ENCODE measurements at places on chromosomes 11 and 22.
A peak's percentile ranks its signal among the peaks of the same experiment; 100 is the strongest.

DNA sequence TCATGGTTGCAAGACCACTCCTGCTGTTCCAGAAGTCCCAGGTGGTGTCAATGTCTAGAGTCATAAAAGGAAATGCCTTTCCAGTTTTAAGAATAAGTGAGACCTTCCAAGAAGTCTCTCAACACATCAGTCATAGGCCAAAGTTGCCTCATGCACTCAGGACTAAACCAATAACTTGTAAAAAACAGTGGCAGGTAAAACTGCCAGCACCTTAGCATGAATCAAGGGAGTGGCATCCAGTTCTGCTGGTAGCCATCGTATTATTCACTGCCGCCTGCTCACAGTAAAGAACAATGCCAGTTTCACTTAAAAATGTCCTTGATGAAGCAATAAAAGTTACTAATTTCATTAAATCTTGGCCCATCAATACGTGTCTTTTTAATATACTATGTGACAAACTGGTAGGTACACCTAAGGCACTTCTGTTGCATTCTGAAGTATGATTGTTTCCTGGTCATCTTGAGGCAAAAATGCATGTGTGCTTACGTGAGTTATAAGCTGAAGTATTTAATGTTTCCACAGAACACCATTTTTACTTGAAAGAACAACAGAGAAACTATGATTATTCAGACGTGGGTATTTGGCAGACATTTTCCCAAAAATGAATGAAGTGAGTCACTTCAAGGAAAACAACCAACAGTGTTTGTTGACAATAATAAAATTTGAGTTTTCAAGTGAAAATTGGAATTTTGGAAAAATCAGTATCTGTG is 125.2 kb upstream of the SNX19 start:
- no peak for DNase-seq

- peak; percentile 48 for DNase-seq
These were observed 93.0 kb downstream of the GUCY1A2 start for GRCh38 chr11:106925245-106925644.

- no peak for DNase-seq
These were observed 1.4 kb upstream of the OSBPL5 start for GRCh38 chr11:3166268-3167142.

- no peak for DNase-seq
These were observed 1174.4 kb downstream of the BRD1 start for GRCh38 chr22:48653306-48653705.

DNA sequence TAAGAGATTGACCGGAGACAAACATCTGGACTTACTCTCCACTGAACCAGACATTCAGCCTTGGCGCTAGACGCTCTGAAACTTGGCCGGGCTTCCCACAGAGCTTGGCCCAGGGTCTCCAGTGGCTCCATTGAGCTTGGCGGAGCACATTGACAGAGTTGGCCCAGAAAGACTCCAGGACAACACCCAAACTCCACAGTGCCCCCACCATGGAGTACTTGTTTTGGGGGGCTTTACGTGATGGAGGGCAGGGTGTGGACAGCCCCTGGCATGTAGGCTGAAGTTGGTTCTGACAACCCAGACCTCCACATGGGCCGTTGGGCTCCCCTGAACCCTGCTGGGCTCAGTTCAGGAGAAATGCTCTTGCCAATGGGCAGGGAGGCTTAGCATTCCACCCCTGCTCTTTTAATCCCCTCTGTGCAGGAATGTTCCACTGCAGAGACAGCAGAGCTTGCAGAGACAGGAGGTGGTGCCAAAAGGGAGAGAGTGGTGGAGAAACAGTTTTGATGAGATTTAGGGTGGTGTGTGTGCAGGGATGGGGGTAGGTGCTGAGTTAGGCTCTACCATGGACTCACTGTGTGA is 102.4 kb upstream of the TIMP3 start:
- DNase-seq, result no peak

- peak; percentile 91 for DNase-seq
These were observed 657.7 kb downstream of the OPCML start for GRCh38 chr11:132874638-132875037.

DNA sequence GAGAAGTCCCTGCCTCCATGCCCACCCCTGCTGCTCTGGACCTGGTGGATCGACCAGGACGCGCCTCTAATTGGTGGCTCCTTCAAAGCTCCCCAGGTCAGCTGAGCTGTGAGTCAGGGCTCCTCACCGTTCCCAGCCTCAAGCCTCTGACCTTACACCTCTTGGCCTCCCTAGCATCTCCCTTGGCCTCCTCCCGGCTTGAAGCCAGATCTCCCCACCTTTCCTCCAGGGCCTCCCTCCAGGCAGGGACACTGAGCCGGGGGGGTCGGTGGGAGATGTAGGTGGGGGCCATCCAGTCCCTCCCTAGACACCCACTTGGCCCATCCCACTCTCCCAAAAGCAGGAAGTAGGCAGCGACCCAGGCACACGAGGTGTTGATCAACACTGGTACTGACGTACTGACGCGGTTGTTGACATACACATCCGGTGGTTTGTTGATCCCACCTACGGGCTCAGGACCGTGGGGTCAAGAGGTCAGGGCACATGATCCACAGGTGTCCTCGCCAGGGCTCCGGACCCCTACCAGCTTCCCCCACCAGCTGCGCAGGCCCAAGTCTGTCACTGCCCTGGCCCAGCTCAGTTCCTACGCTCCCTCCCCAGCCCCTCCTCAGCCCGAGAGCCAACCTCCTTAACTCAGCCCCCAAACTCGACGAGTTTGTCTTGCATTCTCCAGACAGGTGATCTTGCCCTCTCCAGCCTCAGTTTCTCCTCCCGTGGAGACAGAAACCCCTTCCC is 802 bp downstream of the ATG2A start:
- DNase-seq, result peak; percentile 22

DNA sequence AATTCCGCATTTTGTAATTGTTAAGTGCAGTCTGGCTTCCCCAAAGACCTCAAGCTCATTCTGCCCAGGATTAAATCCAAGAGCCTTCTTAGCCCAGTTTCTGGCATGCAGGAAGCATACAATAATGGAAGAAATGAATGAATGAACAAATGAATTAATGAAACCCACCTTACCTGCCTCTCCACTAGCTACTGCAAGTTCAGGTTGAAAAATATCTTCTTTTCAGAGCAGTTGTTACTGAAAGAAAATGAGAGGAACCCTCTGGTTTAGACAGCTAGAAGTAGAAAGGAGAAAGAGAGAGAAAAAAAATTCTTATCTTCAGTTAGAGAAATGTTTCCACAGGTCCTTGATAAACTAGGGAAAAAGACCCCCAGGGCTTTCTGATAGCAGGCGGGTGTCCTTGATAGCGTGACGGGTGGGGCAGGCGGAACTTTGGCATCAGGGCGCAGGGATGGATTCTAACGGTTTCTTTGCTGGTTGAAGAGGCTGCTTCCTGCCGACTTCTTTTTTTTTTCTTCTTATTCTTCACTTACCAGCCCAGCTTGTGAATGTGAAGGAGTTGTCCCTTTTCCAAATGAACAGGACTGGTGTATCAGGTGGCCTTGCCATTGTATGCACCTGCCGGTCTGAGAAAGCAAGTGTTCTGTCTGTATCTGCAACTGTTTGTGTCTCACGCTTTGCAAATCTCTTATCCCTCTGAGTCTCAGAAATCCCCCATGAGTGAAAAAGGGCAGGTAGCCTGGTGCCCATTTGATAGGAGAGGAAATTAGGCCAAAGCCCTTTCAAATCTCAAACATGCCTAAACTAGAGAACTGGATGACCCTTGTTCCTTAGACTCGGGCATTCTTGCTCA is 10.0 kb downstream of the LMO2 start:
- DNase-seq, result no peak

DNA sequence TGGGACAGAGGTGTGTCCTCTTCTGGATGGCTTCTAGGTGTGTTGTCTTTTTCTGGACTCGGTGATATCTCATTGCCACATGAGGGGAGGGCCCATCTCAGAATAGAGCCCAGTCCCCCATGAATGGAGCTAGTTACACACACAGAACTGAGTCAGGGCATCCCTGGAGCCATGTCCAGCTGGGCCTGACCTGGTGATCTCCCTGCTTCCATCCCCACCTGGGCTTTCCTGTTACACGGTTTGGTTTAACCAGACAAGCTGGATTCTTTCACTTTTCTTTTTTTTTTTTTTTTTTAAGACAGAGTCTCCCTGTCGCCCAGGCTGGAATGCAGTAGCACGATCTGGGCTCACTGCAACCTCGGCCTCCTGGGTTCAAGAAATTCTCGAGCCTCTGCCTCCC is 6.1 kb upstream of the A4GALT start:
- no peak for DNase-seq

DNA sequence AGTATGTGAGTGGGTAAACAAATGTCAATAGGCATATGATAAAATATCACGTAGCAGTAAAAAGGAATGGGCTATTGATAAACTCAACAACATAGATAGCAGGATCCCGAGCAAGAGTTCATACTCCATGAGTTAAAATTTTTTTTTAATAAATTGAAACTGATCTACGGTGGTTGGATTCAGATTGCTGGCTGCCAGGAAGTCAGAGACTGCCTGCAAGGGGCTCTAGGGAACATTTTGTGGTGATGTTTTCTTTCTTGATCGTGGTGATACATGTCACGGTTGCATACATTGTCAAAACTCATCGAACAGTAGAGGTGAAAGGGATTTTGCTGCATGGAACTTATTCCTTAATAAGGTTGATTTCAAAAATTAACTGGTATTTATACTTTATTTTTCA is 62.6 kb upstream of the WNT7B start:
- no peak for DNase-seq

DNA sequence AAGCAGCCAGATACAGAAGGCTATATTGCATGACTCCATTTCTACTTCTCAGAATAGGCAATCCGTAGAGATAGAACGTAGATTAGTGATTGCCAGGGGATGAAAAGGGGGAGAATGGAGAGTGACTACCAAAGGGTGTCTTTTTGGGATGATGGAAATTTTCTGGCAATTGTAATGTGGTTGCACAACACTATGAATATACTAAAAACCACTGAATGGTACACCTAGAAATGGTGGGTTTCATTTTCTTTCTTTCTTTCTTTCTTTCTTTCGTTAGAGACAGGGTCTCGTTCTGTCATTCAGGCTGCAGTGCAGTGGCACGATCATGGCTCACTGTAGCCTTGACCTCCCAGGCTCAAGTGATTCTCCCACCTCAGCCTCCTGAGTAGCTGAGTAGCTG is 54.4 kb downstream of the BID start:
- DNase-seq, result no peak

GRCh38 chr11:61287338-61287977 is 7.7 kb downstream of the VWCE start:
- DNase-seq, result no peak

DNA sequence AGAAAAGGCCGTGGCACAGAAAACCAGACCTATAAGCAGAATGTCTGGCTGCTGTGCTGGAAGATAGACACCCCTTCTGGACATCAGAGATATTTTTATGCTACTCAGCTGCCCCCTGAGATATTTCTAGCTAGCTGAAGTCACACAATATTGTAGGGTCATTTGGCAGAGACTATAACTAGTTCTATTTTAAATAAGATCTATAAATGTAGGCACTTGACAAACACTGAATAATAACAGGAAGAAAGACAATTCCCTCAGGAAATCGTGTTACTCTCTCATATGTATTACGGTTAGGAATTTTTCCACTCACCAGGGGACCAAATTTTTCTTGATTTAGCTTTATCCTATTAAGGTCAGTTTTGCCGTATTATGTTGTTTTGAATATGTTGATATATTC is 845.4 kb downstream of the OPCML start:
- DNase-seq, result peak; percentile 86

DNA sequence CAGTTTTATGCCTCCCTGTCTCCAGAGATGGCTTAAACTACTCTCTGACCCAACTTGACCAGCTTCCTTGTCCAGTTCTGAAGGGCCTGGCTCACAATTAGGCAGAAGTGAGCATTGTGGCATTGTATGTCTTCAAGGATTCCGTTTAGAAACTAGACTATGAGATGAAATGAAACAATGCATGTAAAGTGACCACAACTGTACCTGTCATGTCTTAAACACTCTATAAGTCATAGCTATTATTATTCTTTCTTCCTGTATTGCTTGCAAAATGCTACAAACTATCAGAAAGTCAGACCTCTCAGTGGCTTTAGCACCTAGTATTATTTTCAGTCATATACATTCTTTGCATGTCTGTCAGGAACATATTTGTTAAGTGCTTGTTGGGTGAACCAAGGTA is 127.9 kb upstream of the MTMR2 start:
- peak; percentile 29 for DNase-seq

DNA sequence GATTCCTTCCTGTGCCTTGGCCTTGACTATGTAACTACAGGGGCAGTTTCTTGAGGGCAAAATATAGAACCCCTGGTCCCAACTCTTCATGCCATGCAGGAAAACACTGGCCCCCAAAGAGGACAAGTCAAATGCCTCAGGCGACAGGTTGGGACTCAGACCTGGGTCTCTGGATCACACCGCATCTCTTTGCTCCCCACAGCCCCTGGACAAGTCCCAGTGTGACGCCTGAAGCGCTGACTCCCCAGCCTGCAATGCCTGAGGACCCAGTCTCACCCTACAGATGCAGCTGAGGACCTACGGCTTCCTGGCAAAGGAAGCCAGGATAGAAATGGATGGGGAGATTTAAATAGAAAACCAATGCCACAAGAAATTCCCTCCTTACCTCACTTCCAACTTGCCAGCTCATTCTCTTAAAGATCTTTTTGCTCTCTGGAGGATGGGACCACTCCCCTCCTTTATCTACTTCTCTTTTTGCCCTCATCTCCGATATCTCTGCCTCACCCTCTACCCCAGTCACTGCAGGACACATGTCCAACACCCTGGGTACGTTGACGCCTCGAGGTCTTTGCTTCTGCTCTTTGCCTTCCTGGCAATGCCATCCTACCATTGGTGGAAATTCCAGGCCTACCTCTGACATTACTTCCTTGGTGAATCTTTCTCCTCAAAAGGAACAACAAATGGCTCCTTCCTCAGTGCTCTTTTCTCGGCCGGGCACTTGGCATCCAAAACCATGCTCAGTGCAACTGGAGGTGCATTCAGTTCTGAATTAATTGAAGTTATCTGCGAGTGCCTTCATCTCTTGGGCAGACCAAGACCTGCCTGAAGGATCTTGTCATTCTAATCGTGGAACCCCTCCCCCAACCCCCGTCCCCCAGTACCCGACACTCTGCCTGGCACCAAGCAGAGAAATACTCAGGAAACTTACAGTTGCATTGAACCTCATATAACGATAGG is 2.0 kb upstream of the PRDM11 start:
- DNase-seq, result no peak
